ENCODE measurements at places on chromosomes 12 and 14. TPM values are rescaled to one million over a fixed set of nuclear protein-coding genes. Genes with fewer than 3 reads are reported as not detected.

The FZD10 gene
- not detected for total RNA-seq

The STON2 gene
- not detected for total RNA-seq

The PACS2 gene
- 23.1 TPM for total RNA-seq

The SSPN gene
- total RNA-seq = 0.13 TPM

The FAM90A1 gene
- total RNA-seq = 0.43 TPM

GRCh38 chr14:103483600-103483999 is 39.0 kb downstream of the CKB start:
- DNase-seq = peak; percentile 74

- no peak for DNase-seq
Measured at GRCh38 chr14:100780646-100781355, 45.1 kb upstream of the MEG3 start.

DNA sequence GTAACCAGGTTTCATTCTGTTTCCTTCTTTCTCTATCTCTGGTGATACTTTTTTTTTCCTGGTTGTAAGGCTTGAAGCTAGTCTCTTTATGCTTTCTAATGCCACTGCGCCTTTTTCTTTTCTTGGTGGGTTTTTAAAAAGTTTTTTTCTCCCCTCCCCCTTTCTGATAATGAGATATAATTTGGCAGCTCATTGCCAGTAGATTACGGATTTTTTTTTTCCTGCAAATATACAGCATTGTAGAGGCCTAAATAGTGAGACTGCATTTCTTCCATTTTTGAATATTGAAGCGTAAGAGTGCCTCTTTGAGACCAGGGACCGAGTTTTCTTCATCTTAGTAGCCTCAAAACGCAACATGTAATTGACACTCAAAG is 1.1 kb downstream of the PAPOLA start:
- DNase-seq = no peak

DNA sequence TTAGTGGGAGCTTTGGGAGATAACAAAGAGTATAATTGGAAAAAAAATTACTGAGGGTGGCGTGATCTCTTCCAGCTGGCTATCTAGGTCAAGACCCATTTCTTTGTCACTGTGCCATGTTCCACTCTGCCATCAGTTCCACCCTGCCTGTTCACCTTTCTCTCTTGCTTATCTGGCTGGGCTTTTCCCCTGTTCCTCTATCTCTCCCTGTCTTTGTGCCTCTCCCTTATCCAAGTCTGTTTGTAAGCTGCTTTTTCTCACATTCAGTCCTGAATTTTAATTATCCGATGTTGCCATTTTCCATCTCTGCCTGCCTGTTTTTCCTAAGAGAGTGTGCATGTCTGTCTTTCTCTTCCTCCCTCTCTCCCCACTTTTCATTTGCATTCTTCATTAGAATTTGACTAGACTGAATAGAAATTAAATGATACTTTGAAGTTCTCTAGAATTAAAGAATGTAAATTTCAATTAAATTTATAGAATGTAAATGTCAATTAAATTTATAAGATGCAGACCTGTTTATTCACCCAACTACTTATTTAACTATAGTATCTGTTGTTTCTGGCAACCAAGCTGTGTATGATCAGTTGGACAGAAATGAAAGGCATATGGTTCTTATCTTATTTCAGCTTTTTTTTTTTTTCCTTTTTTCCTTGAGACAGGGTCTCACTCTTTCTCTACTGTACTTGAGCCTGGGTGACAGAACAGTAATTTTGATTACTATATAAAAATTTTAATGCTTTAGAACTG is 40.9 kb upstream of the A2ML1 start:
- DNase-seq = no peak

DNA sequence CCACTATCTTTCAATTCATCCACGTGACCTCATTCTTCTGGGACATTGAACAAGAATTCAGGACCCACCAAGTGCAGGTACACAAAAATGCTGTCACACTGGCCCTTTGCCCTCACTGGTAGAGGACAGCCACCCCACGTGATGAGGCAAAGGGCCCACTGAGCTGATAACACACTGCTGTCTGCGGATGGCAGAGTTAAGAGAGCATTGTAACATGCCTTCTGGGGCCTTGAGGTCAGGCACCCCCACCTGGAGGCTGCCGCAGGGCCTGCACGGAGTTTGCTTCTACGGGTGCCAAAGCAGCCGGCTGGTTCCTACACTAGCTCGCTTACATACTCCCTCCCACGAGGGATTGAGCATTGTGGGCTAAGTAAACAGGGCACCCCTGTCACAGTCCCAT is 101.0 kb downstream of the LRIG3 start:
- DNase-seq = no peak

DNA sequence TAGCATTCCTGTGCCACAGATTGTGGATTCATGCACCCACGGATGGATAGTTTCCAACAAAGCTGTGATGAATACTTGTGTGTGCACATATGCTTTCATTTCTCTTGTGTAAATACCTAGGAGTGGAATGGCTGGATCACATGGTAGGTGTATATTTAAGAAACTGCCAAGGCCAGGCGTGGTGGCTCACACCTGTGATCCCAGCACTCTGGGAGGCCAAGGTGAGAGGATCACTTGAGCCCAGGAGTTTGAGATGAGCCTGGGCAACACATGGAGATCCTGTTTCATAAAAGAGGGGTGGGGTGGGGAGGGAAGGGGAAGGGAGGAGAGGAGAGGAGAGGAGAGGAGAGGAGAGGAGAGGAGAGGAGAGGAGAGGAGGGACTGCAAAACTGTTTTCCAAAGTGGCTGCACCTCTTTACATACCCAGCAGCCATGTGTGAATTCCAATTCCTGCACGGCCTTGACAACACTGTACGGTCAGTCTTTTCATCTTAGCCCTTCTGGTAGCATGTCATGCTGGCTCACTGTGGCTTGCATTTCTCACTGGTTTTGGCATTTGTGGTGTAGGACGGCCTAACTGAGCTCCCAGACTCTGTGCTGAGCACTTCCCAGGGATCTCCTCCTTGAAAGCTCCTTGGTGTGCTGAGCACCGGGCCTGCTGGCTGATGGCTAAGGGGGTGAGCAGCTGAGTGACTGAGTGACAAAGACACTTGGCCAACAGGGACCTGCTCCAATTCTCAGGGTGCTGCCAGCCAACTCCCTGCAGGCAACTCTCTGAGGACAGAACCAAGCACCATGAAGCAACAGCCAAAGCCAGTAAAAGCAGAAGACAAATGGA is 27.9 kb downstream of the SYNE3 start:
- DNase-seq = no peak

DNA sequence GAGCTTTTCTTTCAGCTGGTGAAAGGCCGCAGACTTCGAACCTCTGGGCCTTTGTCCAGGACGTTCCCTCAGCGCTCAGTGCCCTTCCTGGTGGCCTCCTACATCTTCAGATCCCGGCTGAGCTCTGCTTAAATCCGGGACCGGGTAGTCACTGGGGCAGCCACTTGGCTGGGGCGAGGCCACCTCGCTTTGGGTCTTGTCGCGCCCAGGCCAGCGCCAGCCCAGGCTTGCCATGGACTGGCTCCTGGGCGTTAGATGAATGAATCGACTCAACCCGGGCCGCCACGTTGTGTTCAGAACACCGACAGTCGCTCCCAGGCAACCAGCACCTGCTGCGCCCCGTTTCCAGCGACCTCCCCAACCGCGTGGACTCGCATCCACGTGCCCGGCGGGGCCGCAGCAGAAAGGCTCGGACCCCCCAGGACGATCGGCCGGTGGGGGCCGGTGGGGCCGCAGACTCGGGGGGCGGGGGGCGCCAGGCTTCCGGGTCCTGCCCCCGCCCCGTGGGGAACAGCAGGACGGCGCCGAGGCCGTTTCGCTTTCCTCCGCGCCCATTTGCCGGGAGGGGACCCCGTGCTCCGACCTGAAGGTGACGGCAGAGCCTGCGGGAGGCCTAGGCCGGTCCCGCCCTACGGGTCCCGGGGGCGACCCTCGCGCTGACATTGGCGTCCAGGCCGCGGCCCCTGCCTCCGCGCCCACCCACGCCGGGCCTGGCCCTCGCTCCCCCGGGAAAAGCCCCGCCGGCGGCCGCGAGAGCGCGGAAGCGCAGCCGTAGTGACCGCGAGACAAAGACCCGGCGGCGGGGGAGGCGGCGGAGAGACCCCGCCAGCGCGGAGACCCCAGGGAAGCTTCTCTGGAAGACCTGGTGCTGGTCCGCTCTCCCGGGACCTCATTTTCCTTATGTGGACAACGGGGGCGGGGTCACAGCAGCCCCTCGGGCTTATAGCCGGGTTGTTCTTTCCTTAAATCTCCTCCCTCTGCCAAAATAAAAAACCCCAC is 37.3 kb upstream of the RCOR1 start:
- no peak for DNase-seq

DNA sequence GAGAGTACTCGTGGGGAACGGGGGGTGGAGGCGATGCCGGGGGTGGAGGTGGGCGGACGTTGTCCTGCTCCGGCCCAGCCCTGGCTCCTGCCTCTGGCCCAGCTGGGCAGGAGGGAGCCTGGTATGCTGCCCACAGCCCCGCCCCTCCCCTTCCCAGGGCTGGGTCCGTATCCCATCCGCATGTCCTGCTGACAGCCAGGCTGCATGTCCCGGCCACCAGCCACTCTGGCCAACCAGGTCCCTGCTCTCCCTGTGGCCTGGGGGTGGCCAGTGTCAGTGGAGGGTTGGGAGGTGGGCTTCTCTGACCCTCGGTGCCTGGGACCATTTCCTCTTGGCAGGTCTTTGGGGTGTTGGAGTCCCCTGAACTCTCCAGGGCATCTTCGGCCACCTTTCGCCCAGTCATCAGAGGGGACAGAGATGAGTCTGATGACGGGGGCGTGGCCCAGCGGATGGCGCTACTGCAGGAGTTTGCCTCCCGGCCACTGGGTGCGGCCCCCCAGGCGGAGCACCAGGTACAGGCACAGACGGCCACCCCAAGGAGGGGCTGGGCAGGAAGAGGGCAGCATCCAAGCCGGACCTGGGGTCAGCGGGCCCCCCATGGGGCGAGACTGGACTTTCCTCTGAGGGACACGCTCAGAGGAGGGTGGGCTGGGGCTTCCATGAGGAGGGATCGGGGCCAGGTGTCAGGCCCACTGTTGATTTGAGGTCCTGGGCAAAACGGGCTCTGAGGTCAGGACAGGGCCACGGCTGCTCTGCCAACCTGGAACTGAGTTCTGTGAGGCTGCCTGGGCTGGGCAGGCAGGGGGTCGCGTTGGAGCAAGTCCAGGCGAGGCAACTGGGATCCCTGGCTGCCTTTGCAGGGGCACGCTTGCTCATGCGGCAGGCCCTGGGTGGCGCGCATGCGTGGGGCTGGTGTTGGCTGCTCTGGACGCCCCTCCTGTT is 20.2 kb downstream of the CEP170B start:
- DNase-seq = no peak

GRCh38 chr12:62466018-62466593 is 520 bp upstream of the MON2 start:
- DNase-seq = peak; percentile 38

GRCh38 chr12:68326716-68327115 is 5.4 kb downstream of the MDM1 start:
- DNase-seq = no peak

DNA sequence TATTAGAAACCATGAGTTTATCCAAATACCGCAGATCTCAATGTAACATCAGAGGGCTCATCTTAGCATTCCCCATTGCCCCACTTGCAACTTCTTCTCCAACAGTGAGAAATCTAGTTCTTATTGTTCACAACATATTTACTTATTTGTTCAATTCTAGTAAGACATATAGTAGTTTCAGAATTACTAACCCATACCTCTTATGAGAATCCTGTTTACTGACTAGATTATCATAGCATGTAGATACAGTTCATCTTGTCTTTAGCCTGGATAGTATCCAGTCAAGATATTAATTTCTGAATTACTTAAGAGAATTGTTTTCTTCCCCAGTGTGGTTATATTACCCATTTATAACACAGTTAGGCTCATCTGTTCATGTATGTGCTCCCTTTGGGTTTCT is 80.6 kb downstream of the NIN start:
- DNase-seq = no peak

DNA sequence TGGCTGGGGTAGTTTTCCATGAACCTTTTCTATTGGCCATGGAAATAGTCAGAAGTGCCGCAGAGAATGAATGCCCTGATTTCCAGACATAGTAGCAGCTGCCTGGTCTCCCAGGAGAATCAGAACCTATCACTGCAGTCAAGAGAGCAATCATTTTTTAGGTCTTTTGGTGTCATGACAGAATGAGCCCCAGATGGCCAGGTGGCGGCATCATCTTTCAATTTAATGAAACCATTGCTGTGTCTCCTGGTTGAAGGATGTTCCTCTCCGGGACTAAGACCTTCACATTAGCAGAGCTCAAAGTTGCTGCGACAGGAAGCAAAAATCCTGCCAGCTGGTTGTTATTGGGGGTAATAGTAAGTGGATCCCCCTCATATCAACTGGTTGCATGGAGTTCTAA is 18.8 kb downstream of the TNFAIP2 start:
- DNase-seq = no peak

DNA sequence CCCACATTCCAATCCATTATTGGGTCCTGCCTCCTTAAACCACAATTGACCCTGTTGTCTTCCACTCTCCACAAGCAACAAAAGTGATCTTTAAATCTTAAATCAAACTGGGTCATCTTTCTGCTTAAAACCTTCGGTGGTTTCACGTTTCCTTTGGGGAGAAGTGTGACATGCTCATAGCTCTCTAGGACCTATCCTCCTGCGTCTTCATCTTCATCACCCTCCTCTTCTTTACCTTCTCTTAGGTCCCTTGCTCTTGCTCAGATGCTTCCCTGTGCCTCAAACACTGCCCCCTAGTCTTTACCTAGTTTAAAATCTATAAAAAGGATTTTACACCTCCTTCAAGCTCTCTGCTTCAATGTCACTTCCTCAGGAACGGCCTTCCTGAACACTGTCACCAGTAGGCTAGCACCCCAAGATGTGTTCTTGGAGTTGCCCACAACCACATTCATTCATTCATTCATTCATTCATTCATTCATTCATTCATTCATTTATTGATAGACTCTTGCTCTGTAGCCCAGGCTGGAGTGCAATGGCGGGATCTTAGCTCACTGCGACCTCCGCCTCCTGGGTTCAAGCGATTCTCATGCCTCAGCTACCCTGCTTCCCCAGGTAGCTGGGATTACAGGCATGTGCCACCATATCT is 46.8 kb downstream of the GALNT4 start:
- DNase-seq = no peak

GRCh38 chr12:109554761-109555160 is 18.5 kb downstream of the MMAB start:
- no peak for DNase-seq
